Stimulated activated CD4-positive, alpha-beta T cell treated with anti-CD3 and anti-CD28 coated beads, Interleukin-1b, Interleukin-23, amount 100 ng/mL, for 24 hours (primary cell): ENCODE measurements at places on chromosomes 7 and 10.

GRCh38 chr10:60906411-60906810 lies 37.6 kb downstream of the RHOBTB1 start:
- no peak for DNase-seq

DNA sequence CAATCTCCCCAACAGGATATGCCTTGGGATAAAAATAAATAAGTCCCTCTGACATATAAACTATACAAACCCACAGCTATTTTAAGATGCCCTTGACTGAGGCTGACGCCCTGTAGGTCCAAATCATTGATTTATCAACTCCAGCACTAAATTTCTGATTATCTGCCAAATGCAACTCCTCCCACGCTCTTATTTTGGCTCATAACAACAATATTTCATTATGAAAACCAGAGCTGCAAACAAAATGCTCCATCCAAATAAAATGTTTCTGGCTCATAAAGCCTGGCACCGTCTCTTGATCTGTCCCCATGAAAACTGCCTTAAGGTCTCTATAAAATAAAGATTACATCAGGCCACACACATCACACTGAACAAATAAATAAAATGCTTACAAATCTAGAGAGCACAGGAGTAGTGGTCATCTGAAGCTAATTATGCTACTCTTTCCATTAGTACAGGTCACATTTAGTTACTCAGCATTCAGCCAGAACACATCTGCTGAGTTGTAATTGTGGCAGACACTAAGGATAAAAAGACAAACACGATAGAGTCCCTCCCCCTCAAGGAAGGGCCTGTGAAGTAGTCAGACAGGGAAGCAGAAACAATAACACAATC lies 28.8 kb downstream of the CACUL1 start:
- DNase-seq: no peak

DNA sequence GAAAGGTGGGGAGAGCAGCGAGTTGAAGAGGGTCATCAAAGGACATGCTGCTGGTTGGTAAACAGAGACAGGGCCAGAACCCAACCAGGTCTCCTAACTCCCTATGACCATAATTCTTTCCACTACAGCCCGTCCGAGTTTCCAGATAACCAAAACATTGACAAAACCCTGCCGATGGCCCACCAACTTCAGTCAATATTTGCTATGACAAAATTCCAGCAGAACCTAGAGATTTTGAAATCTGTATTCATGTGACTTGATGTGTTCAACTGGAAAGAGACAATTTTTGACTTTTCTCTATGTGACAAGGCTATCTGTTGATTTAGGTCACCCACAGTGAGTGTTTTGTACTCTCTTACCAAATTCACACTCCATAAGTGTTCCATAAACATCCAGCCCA lies 86.7 kb downstream of the NHLRC2 start:
- no peak for DNase-seq

- DNase-seq: no peak
Observed at GRCh38 chr7:102125127-102125596, 161.5 kb upstream of the SH2B2 start.

DNA sequence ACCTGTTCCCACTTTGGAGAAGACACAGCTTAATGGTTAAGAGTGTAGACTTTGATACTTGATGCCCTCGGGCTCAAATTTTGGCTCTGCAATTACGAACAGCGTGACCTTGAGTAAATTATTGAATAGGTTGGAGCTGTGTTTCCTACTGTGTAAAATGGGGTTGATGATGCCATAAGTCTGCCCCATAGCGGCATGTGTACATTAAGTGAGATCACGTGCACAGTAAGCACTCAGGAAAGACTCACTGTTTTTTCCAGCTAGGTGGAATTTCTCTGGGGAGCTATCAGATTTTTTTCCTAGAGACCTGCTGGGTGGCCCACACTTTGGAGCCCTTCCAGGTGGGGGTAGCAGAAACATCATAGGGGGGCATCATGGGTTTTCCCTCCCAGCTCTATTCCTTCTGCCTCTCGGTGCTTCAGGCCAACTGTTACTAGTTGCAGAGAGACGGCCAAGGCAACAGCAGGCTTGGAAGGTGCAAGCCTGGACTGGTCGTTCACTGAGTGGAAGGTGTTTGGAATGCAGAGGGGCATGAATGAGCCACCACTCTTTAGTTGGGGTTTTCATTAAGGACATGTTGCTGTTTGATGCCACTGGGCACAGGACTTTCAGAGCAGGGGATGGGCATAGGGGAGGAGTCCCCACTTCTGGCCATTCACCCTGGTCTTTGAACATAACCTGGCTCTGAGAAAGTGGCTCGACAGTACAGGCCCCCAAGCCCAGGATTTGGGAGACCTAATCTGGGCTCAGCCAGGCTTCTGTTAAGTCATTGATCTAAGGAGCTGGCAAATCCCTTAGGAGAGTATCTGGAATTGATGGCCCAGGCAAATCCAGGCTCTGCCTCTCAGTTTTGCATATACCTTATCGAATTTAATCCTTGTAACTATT lies 64.0 kb downstream of the SYPL1 start:
- no peak for DNase-seq

- DNase-seq: no peak
Observed at GRCh38 chr7:24127930-24128329, 156.1 kb upstream of the NPY start.

DNA sequence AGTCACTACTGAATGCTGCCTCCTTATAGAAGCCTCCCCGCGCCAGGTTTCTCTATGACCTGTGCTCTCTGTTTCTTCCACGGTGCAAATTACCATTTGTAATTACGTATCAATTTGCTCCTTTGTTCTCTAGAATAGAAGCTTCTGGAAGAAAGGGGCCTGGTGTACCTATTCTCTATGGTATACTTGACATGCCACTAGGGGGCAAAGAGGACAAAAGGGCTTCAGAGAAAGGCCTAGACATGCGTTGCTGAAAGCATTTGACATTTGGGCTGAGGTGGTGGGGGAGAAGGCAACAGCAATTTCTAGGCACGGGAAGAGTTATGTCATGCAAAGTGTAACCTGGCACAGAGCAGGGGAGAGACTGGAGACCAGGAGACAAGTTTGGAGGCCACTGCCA lies 148.7 kb downstream of the WDR11 start:
- no peak for DNase-seq

DNA sequence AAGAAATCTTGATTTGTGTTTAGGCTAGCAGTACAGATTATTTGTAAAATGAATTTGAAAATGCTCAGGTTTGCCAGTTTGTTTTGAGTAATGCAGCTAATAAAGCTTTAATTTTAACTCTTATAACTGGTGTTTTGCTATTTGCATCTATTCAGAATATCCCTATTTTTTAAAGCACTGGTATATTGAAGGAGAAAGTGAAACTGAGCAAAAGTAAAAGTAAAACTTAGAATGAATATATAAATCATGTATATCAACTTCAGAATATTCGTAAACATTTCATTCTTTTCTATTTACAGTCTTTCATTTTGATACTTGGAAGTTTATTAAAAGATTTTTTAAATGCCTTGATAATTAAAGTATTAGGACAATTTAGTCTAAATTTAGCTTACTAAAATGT lies 26.2 kb downstream of the TASOR2 start:
- no peak for DNase-seq

DNA sequence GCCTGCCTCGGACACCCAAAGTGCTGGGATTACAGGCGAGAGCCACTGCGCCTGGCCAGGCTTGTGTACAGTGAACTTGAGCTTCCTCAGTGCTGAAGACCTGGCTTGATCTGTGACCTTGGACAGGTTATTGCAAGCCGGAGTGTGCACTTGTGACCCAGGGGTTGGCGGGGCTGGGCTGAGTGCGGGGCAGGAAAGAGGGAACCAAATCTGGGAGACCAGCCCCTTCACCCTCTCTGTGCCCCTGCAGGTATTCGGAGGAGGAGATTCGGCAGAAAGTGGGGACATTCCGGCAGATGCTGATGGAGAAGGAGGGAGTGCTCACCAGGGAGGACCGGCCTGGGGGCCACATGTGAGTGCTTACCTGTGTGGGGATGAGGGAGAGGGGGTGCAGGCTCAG lies 46.2 kb downstream of the SRRM3 start:
- no peak for DNase-seq

GRCh38 chr10:97023401-97024167 lies 162.2 kb downstream of the SLIT1 start:
- no peak for DNase-seq
